Spinal cord (tissue), 10 donors: ENCODE measurements at places on chromosomes 1 and 21. TPM values are rescaled to one million over a fixed set of nuclear protein-coding genes. Genes with fewer than 3 reads are reported as not detected.

Gene ADAMTS5
- total RNA-seq: 9.8 TPM

Gene RBP7
- 0.89 TPM for total RNA-seq

- H3K27me3 ChIP-seq: no peaks in the 10 kb centered on the region
- H3K4me1 ChIP-seq: peaks cover 9% of the 10 kb centered on the region
These were observed 72.1 kb downstream of the ZNF648 start for GRCh38 chr1:181989261-181989920.

GRCh38 chr21:26881504-26882228 lies 36.5 kb upstream of the ADAMTS1 start:
- no peak overlapping the region for H3K27ac ChIP-seq
- peak; percentile 66 for DNase-seq
- no peaks in the 10 kb centered on the region for H3K27me3 ChIP-seq
- no peaks in the 10 kb centered on the region for H3K4me1 ChIP-seq

DNA sequence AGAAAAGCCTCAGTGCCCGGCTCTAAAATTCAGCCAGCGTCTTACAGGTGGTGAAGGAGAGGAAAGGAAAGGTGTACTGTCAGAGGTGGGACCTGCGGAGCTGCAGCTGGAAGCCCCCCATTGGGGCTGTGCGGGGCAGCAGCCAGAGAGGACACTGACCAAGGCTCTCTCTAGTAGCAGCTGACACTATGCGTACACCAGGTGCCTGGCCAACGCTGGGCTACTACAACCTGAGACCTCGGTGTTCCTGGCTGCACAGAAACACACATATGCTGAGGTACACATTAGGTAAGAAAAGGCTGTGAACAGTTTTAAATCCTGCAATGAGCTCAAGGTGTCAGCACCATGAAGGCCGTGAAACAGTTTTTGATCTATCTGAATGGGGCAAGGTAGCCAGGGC lies 55.5 kb upstream of the EDN2 start:
- no peak overlapping the region for H3K27ac ChIP-seq
- H3K36me3 ChIP-seq: no peaks in the 10 kb centered on the region
- H3K4me1 ChIP-seq: peaks cover 19% of the 10 kb centered on the region
- H3K27me3 ChIP-seq: no peaks in the 10 kb centered on the region

- no peaks in the 10 kb centered on the region for H3K27me3 ChIP-seq
- H3K36me3 ChIP-seq: peaks cover 4% of the 10 kb centered on the region
- H3K27ac ChIP-seq: no peak overlapping the region
- no peak for DNase-seq
These were observed 56.7 kb downstream of the HSF2BP start for GRCh38 chr21:43602266-43603232.

DNA sequence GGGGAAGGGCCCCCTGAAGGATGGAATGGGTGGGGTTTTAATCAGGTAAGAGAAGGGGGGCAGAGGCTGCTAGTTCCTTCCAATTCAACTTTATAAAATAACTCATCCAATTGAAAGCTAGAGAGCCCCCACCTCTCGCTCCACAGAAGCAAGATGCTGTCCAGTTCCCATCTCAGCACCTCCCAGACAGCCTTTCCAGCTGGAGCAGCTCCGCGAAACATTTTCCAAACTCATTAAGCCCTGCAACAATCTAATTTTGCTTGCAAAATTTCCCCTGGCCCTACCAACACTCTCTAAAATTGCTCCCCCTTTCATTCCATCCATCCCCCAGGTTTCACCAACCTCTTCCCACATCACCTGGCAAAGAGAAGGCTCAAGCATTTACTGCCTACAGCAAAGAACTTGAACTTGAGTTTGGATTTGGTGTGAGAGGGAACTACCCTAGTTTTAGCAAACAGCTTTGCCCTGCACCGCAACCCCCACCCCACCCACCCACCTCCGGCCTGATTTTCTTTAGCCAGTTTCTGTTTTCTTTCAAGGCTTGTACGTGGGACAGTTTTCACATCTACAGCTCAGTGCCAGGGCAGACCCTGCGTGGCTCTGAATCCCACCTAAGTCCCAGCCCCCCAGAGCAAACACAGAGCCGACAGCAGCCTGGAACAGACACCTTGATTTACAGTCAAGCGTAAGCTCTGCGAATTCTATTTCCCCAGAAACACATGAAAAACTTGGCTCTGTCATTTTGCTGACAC lies 46.7 kb downstream of the SYF2 start:
- no peak overlapping the region for H3K4me3 ChIP-seq
- DNase-seq: no peak
- peaks cover 4% of the 10 kb centered on the region for H3K27me3 ChIP-seq
- H3K27ac ChIP-seq: no peak overlapping the region

DNA sequence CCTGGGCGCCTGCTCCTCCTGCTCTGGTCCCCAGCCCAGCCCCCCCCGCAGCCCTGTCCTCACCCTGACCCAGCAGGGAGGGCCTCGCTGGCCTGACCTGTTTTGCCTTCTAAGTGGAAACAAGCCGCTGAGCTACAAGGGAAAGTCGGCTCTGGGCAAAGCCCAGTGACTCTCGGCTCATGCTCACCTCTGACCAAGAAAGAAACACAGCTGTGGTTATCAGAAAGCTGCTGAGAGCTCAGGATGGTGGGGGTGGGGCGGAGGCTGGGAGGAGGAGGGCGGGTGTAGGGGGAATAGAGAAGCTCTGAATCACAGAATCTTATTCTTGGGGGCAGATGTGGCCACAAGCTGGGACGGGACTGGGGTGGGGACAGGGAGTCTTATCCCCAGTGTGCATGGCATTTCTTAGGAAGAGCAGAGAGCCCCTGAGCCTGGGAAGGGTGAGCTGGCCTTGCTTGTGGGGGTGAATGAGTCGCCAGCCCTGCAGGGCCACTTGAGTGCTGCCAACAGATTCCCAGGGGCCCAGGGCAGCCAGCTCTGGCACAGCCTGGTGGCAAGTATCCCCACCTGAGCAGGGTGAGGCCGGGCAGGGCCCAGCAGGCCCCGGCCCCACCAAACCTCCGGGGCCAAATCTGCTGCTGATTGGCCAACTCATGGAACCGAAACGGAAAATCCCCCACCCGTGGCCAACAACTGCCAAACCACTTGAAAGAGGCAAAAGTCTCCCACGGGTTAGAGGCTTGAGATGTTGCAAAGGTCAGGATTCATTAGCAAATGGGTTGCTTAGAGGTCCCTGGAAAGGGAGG lies 120.6 kb downstream of the SPSB1 start:
- H3K27ac ChIP-seq: peak overlapping the region; percentile 64
- no peak overlapping the region for H3K4me3 ChIP-seq
- H3K36me3 ChIP-seq: no peaks in the 10 kb centered on the region

DNA sequence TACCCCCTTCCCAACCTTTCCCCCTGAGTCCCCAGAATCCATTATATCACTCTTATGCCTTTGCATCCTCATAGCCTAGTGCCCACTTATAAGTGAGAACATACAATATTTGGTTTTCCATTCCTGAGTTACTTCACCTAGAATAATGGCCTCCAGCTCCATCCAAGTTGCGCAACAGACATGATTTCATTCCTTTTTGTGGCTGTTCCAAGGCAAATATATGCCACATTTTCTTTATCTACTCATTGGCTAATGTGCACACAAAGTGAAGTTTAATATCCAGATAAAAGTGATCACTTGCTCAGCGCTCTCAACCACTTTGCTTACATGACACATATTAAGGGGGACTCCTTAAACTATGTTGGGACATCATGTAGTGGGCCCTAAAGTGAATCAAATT lies 72.4 kb upstream of the TIAM1 start:
- no peaks in the 10 kb centered on the region for H3K27me3 ChIP-seq
- H3K4me3 ChIP-seq: no peak overlapping the region
- H3K36me3 ChIP-seq: no peaks in the 10 kb centered on the region
- peaks cover 10% of the 10 kb centered on the region for H3K4me1 ChIP-seq

DNA sequence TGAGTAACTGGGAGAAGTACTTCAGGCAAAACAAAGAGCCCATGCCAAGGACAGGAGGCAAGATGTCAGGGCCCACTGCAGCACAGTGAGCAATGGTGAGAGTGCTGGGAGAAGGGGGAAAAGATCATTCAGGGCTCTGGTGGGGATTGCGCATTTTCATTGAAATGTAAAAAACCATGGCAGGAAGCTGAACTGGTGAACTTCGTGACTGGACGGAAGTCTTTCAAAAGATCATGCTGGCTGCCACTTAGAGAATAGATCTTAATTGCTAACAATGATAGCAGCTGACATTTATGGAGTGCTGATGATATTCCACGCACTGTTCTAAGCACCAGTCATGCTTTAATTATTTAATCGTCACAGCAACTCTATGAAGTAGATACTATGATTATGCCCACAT lies 107.0 kb downstream of the TGFBR3 start:
- no peak for DNase-seq
- no peaks in the 10 kb centered on the region for H3K27me3 ChIP-seq
- peak overlapping the region; percentile 15 for H3K27ac ChIP-seq
- peaks cover 8% of the 10 kb centered on the region for H3K4me1 ChIP-seq
- H3K36me3 ChIP-seq: no peaks in the 10 kb centered on the region
